Hepatic stellate cell (primary cell): ENCODE measurements at places on chromosomes 3 and 15.

- DNase-seq = no peak
These were observed 882 bp downstream of the GXYLT2 start for GRCh38 chr3:72888546-72889309.

GRCh38 chr3:107813026-107813425, 277.8 kb downstream of the CD47 start:
- DNase-seq = no peak

DNA sequence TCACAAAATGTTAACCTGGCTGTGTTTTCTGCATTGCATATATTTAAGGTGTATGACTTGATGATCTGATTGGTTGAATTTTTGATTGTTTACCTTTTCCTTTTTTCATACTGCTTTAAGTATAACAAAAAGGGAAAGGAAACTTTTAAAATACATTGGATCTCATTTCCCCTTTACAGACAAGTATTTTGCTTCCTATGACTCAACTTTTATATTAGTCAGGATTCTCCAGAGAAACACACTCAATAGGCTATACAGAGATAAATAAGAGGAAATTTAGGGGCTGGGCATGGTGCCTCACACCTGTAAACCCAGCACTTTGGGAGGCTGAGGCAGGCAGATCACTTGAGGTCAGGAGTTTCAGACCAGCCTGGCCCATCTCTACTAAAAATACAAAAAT, 205.8 kb downstream of the TJP1 start:
- no peak for DNase-seq

DNA sequence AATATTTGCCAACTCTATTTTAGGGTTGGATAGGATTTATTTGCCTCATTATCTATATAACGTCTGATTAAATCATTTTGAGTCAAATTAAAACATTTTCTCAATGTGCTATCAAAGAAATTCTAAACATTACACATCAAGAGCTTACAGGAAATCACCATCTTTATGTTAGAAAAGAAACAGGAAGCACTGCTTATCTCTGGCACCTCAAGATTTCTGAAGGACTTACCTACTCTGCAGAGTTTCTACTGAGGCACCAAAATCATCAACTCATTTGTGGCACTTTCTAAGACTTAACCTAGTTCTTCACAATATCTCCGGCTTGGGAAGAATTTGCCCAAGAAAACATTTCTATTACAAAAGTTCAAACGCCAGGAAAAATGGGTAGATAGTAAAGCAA, 181.3 kb upstream of the EOMES start:
- no peak for DNase-seq

GRCh38 chr3:188889054-188889491, 282.7 kb upstream of the TPRG1 start:
- DNase-seq = no peak

DNA sequence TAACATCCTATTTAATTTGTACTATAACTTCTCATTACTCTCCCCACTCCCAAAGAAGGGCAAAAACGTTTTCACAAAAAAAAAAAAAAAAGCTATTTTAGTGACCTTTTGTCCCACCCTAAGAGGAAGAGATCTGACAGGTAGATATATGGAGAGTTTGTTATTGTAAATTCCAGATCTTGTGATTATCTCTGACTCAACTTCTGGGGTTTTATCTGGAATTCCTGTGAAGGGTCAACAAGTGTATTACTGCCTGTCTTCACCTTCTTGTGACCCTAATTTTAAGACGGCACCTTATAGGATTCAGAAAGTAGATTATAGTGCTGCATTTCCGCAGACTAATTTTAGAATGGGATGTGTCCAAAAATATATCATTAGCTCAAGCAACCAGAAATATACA, 205.9 kb upstream of the CDIN1 start:
- DNase-seq = no peak

- no peak for DNase-seq
These were observed 4.2 kb upstream of the MEIS2 start for GRCh38 chr15:37104424-37104981.

DNA sequence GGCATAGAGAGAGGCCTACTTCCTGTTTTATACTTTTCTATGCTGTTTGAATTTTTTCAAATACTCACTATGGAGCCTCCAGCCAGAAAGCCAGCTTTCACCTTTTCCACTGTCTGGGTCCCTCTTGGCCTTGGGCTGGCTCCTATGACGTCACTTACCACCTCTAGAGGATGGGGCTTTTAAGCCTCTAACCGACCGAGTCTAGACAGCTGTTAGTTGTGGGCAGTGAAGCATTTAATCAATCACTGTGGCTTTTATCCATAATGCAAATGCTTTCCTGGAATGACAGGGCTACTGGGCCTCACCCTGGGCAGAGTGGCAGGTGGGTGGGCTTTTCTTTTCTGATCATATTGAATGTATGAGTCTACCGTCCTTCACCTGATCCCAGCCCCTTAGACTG, 61.9 kb downstream of the LRRK1 start:
- no peak for DNase-seq

DNA sequence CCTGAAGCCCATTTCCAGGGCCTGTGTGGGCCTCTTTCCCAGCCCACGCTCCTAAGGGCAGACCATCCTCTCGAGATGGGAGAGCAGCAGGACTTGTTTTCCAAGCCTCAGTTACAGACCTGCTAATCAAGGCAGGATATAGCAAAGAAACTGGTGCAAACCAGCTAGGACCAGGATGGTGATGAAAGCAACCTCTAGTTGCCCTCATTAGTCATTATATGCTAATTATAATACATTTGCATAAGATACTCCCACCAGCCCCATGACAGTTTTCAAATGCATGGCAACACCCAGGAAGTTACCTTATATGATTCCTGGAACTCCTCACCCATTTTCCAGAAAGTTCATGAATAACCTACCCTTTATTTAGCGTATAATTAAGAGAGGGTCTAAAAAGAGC, 34.4 kb upstream of the TRH start:
- DNase-seq = no peak

- peak; percentile 54 for DNase-seq
These were observed 18.0 kb upstream of the DNAJC13 start for GRCh38 chr3:132399054-132399929.

GRCh38 chr15:33126559-33127290, 67.8 kb downstream of the FMN1 start:
- DNase-seq = peak; percentile 31

- no peak for DNase-seq
These were observed 54.6 kb downstream of the GMNC start for GRCh38 chr3:190807719-190808375.

- DNase-seq = no peak
These were observed 3.9 kb upstream of the CD96 start for GRCh38 chr3:111538111-111538510.

GRCh38 chr15:80183886-80184285, 31.1 kb downstream of the FAH start:
- DNase-seq = no peak

DNA sequence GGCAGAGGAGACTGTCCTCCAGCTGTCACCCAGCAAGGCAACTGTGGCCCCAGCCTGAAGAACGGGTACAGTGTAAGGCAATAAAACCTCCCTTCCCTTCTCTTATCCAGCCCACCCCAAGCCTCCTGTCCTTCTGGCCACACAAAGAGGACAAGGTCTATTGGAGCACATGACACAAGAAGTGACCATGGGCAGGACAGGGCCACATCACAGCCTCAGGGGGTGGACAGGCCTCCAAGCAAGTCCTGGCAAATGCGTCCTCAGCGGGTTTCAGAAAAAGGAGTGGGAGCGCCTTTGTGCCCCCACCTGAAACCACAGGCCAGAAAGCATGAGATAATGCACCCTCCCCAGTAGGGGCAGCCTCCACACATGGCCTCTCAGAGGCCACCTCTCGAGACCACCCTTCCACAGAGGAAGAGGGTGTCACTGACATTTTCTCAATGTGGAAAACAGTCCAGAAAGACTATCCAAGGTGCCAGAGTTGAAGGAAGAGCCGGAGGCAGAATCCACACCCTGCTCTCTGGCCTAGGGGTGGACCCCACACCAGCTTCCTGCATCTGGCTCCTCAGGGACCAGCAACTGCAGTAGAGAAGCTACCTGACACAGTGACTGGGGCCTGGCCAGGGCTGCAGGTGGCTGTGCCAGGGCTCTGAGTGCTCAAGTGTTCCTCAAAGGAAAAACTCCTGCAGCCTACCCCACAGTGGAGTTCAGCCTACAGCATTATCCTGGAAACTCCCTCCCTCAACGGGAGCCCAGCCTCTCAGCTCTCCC, 43.9 kb downstream of the CCDC12 start:
- no peak for DNase-seq

DNA sequence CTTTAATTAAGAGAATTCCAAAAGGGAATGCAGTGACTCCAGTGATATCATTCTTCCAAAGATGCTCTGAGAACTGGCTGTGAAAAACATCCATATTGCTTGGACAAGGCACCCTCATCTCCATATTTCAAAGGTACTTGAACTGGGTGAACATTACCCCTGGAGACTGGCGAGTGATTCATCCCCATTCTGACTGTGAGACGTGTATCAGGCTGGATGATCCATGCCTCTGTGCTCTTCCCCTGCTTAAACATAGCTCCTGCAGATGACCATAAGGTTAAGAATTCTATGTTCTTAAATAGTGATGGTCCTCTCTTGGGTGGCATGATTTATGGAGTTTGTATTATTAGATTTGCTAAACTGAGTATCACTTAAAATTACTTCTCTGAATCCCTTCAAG, 137.8 kb downstream of the GABRB3 start:
- no peak for DNase-seq

DNA sequence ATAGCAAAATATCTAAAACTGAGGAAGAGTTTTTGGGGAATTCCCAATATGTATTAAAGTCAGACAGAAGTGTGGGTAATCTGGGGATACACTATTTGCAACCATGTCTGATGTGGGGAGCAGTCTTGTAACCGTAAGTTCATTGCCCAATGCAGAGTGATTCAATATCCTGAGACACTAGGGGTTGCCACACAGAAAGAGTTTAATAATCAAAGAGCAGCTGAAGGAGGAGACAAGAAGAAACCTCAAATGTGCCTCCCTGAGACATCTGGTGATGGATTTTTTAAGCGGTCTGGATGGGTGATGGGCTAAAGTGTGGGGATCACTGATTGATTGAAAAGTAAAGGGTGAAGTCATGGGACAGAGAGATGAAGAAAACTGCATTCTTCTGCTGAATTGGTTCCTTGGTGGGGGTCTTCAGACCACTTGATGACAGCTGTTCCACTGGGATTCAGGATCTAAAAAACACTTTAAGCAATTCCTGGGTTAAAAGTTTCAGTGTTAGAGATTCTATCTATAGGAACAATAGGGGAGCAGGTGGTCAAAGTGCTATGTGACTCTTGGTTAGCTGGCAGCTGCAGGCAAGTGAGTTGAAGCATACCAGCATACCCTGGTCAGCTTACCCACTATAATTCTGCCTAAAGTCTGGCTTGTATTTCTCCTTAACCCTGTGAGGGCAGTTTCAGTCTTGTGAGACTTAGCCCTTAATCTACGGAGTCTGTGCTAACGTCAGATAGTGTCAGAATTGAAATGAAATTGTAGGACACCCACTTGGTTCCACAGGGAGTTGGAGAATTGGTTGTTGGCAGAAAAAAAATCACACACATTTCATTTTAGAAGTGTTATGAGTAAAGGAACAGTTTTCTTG, 425.9 kb upstream of the TGFBR2 start:
- DNase-seq = no peak

DNA sequence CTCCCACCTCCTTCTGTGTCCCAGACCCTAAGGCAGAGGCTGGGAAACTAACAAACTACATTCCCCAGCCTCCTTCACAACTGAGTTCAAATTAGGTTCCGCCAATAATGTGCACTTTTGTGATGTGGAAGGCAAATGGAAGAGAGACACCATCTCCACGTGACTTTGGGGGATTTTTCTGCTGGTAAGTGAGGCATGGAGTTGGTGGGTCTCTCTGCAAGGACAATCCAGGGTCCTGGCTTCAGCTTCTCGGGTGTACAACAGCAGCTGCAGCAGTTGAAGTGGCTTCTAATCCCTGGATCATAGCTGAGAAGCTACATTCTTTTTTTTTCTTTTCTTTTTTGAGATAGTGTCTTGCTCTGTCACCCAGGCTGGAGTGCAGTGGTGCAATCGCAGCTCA, 58.9 kb upstream of the GATA2 start:
- no peak for DNase-seq

- DNase-seq = no peak
These were observed 985.7 kb downstream of the NSUN3 start for GRCh38 chr3:95048564-95048963.

DNA sequence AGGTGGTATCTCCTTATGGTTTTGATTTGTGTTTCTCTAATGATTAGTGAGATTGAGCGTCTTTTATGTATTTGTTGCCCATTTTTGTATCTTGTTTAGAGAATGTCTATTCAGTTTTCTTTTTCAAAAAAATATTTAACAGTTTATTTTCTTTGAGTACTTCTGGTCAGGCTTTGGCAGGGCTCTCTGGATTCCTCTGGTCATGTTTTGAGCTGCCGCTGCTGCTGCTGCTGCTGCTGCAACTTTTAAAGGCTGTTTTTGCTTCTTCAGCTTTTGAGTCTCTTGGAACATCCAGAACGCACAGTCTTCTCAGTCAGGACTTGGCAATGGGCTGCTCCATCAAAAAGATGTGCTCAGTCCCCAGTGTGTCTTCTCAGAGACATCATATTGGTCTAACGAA, 40.1 kb downstream of the REC114 start:
- DNase-seq = no peak

DNA sequence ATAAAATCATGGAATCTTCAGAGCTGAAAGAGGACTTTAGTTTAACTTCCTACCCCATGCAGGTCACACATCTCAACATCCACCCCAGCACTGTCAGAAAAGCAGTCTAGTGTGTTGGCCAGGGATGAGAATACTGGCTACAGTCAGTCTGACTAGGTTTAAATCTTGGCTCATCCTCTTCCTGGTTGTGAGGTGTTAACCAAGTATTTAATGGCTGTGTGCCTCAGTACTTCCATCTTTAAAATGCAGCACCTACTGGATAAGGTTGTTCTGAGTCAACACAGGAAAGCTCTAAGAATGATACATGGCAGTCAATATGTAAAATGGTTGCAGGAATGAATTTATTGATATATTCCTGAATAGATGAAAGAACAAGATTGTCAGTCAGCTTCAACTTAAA, 3.1 kb downstream of the CFAP44 start:
- no peak for DNase-seq

- DNase-seq = no peak
These were observed 152.9 kb upstream of the RBMS3 start for GRCh38 chr3:29128001-29128400.

GRCh38 chr15:38961931-38962330, 397.3 kb upstream of the RASGRP1 start:
- no peak for DNase-seq

- no peak for DNase-seq
These were observed 52.6 kb downstream of the PDIA5 start for GRCh38 chr3:123119388-123119787.

DNA sequence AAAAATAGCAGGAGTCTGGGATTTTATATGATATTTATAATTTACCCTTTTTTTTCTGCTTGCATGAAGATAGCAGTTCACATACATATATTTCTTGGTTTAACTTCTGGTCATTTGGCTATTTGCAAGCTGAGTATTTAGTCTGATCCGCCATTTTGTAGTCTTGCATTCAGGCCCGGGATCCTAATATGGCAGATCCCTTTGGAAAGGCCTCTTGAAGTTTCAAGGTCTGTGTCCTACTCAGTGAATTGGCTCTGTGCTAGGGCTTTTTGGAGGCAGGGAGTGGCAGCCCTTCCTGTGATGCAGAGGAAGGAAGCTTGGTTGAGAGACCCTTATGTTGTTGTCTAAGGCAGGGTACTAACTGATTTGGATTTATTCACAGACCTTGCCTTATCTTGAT, 2.9 kb downstream of the SNRPN start:
- peak; percentile 1 for DNase-seq

- DNase-seq = peak; percentile 22
These were observed 44.5 kb downstream of the CMSS1 start for GRCh38 chr3:99862208-99862607.

- no peak for DNase-seq
These were observed 28.6 kb upstream of the CYP11A1 start for GRCh38 chr15:74396146-74396438.

- DNase-seq = no peak
These were observed 42.5 kb upstream of the SPTSSB start for GRCh38 chr3:161413855-161414210.
